ENCODE measurements at places on chromosomes 7 and 10.

- DNase-seq, result no peak
Measured at GRCh38 chr7:137073571-137074325, 205.3 kb downstream of the CHRM2 start.

DNA sequence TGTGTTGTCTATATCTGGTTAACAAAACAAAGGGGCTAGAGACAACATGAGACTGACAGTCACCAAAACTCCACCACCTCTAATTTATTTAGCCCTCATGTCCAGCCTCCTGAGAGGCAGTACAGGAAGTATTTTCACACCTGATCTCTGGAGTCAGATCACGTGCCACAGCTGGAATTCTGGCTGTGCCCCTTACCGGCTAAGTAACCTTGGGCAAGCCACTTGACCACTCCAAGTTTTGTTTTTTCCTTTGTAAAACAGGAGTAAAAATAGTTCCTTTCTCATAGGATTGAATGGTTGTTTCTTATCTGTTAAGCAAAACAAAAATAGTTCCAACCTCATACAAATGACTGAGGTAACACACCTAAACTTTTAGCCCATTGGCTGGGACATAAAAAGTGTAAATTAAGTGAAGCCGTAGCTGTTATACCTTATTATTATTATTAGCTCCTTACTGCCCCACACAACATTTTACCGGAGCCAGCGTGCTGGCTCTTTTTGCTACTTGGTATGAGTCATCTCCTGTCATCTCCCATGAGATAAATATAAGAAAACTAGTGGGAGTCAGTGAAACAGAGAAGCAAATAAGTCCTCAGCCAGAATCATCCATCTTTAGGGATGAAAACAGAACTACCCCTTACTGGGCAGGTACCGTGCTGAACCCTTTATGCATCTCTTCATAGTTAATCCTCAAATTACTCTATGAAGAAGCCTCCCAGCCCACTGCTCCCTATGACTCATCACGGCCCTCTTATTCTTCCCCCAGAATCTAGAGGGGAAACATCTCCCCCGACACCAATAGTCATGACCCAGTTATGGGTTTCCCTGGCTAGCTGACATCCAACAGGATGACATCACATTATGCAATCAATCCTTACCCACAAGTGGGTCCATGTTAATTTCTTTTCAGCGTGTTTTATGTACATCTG, 44.9 kb downstream of the PPP1R3C start:
- DNase-seq, result no peak

GRCh38 chr10:86663576-86664339, 4.6 kb upstream of the LDB3 start:
- DNase-seq, result peak; percentile 8

- no peak for DNase-seq
Measured at GRCh38 chr7:143909863-143910262, 7.9 kb upstream of the TCAF1 start.

DNA sequence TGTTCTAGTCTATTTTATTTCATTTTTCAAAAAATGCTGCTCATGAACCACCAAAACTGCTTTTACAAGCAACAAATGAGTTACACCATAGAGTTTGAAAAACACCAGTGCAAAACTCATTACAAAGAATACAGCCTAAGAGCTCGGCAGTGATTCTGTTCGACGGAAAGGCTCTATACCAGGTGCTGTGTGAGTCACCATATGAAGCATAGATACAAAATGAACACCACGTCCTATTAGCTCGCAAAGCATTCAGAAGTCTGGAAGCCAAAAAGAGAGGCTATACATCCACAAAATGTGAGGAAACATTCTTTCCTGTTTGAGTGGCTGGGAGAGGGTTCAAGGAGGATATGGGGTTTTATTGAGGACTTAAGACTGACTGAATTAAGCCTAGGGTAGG, 136.1 kb downstream of the ATE1 start:
- DNase-seq, result no peak
